MM.1S (cell line): ENCODE measurements at places on chromosomes 3 and 15.

DNA sequence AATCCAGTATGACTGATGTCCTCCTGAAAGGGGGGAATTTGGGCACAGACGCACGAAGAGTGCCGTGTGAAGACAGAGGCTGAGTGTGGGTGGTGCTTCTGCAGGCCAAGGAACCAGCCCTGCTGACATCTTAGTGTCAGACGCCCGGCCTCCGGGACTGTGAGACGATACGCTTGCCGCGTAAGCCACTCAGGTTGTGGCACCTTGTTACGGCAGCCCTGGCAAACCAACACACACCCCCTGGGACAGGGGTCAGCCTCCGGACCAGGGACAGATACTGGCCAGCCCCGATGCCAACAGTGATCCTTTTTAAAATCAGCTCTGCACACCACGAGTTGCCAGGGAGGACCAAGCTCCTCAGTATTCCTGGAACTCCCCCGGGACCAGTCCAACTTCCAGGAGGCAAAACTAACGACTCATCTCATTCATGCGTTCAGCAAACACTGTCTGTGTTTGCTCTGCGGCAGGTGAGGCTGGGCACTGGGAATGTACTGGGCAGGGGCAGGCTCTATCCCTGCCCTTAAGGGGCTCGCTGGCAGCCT, 21.2 kb upstream of the PIGZ start:
- DNase-seq, result no peak

- no peak for DNase-seq
Observed at GRCh38 chr3:113660458-113660857, 36.0 kb downstream of the USF3 start.

GRCh38 chr15:77630056-77630455, 2.7 kb downstream of the LINGO1 start:
- DNase-seq, result no peak

DNA sequence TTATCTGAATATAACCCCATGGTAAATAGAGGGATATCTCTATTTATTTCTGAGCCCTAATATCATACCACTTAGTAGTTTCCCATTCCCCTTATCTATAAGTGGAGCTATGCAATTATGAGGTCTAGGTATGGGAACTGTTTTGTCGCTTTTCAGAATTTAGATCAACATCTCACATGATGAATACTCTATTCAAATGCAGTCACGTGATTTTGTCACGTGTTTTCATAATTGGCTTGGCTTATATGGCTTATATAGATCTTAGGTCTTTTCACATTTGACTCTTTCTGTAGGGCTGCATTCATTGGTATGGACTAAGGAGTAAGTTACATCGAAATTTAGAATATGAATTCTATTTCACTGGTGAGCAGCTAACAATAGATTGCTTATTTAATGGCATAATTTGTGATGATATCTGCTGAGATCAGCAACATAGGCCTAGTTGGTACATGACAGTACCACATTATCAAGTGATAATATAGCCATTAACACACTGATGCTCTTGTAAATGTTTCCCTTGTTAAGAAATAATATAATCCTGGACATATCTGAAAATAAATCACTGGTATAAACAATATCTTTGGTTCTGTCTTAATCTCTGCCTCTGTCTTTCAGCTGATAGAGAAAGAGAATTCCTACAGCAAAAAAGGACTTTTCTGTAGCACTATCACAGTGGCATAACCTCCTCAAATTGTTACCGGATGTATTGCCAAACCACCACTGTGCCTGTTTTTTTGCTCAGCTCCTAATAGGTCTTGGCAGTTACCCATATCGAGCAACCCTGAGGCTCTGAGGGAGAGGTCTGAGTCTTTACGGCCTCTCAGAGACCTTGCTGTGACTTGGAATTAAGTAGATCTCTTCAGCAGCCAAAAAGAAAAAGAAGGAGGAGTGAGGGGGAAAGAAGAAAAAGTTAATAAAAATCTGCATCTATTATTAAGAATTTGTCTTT, 357.1 kb downstream of the ZPLD1 start:
- no peak for DNase-seq

- no peak for DNase-seq
Observed at GRCh38 chr3:154085799-154086198, 35.4 kb upstream of the ARHGEF26 start.
